PC-9 (cell line): ENCODE measurements at places on chromosomes 1 and 21.

DNA sequence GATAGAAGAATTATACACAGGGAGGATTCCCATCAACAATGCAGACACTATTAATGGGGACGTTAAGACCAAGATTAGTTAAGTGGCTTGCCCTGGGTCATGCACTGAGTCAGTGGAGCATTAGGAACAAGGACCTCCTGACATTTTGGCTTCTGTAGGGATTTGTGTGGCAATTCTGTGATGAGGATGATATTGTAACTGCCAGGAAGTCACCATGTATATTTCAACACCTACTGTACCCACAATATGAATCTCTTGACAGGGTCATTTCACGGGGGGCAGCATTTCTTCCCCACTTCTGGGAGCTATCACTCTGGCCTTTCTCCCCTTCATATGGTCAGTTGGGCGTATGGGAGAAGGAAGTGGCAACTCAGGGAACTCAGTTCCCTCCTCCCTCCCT is 134.9 kb downstream of the RUNX1 start:
- DNase-seq: no peak

- peak; percentile 19 for DNase-seq
Measured at GRCh38 chr1:236868625-236869467, 73.8 kb downstream of the MTR start.

DNA sequence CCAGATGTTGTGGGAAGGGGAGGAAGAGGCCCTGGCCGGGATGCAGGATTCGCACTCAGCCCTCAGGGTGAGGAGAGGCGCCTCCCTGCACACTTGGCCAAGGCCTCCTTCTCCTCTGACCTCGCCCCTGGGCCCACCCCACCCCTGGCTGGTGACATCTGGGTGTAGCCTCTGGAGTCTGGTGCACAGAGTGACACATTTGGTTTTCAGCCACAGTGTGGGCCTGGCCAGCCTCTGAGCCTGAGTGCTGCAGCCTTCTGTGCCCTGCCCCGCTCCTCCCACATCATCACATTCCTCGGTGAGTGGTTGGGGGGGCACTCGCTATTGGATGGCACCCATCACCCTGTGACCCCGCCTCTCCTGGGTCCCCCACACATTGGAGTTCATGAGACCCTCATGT is 45.8 kb downstream of the PRDM16 start:
- no peak for DNase-seq

DNA sequence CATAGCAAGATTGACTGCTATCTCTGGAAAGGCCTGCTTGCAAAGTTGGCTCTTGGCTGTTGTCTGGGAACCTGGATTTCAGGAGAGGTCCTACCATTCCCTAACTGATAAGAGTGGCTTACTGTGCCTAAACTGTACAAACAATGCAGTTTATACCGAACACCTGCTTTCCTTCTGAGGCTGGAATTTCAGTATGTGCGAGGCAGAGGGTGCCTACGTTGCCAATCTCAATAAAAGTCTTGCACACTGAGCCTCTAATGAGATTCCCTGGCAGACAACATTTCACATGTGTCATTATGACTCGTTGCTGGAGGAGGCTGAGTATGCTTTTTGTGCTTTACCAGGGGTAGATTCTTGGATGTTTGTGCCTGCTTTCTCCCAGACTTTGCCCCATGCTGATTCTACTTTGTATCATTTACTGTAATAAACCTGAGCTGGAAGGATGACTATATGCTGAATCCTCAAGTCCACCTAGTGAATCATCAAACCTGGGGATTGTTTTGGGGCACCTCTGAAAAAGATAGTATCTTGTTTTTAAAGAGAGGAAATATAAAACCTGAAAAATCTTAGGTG is 58.9 kb upstream of the GNG4 start:
- DNase-seq: peak; percentile 82

GRCh38 chr21:42171091-42172053 is 47.6 kb upstream of the ABCG1 start:
- DNase-seq: no peak

GRCh38 chr1:6625584-6626149 is 999 bp downstream of the THAP3 start:
- DNase-seq: no peak

DNA sequence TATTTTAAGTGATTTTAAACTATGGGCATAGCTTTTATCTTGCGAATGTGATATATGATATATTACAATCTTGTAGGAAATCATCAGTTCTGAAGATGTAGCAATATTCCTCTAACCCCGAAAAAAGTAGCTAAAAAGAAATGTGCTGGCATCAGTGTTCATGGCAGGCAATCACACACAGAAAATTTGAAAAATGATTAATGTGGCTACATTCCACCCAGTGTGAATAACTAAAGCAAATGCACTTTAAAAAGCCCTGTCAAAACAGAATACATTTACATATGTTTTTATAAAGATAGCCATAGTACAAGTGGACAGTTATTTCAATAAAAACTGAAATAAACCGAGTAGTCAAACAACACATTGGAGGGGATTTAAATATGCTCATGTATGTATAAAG is 260.2 kb downstream of the HHAT start:
- DNase-seq: no peak

- peak; percentile 14 for DNase-seq
Measured at GRCh38 chr1:173392895-173393658, 84.1 kb upstream of the PRDX6 start.

- no peak for DNase-seq
Measured at GRCh38 chr1:101119289-101119688, 93.7 kb upstream of the DPH5 start.

DNA sequence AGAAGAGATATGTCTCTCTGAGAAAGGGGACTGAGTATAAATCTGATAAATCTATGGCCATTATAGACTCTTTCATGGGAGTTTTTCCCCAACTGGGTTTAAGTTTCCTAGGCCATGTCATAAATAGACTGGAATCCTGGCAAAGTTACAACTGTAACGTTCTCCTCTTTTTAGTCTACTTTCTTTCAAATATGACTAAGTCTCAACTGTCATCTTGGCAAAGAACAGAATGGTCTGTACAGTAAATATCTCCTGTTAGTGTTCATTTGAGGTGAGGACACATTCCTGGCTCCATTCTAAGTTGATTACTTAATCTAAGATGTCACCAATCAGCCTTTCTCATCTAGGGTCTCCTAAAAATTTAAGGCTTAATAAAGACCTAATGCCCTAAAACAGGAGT is 300.5 kb downstream of the BRINP2 start:
- no peak for DNase-seq

GRCh38 chr1:20787840-20788795 is 1.0 kb upstream of the HP1BP3 start:
- DNase-seq: peak; percentile 62

DNA sequence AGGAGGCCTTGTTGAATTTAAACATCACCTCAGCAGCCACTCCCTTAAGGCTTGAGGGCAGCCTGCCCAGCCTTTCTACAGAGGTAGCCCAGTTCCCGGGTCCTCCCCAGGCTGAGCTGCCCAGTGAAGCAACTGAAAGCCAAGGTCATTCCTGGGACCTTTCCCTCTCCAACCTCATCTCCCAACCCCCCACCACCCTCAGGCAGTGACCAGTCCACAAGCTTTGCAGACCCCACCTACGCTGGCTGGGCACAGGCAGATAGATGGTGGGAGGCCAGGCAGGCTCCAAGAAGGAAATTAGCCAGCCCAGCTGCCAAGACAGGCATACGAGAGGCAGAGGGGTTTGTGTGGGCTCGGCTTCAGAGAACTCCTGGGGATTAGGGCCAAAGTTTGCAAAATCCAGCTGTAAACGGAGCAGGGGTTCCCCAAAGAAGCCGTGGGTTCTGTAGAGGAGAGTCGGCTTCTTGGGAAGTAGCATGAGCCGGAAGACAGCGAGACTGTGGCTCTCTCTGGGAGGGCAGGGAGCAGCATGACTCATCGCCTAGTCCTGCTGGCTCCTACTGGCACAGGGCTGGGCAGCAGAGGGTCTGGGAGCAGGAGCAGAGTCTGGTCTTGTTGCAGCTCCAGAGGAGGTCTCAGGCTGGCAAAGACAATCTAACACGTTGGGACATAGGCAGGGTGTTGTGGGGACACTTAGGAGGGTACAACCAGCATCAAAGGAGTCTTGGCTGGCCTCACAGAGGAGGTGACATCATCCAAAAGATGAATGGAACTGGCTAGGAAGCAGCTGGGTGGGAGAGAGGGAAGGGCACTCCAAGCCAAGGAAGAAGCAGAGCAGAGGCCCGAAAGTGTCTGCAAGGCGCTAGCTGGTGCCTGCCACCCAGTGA is 2.8 kb upstream of the ZC3H12A start:
- DNase-seq: peak; percentile 77

DNA sequence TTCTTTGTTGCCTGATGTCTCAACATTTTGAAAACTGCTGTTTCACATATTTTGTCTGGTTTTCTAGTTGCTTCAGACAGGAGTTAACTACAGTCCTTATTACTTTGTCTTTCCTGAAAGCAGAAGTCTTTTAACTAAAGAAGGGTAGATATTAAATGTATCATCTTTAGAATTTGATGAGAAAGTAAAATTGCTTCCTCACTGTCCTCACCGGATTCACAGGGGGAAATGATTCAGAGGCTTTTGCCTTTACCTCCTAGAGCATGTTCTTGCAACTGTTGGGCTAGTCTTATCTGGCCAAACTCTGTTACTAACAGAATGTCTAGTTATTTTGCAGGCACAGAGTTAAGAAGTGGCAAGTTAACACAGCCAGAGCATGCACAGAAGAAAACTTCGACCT is 107.2 kb upstream of the VAV3 start:
- DNase-seq: no peak

- no peak for DNase-seq
Measured at GRCh38 chr21:37259426-37259825, 7.7 kb downstream of the VPS26C start.

DNA sequence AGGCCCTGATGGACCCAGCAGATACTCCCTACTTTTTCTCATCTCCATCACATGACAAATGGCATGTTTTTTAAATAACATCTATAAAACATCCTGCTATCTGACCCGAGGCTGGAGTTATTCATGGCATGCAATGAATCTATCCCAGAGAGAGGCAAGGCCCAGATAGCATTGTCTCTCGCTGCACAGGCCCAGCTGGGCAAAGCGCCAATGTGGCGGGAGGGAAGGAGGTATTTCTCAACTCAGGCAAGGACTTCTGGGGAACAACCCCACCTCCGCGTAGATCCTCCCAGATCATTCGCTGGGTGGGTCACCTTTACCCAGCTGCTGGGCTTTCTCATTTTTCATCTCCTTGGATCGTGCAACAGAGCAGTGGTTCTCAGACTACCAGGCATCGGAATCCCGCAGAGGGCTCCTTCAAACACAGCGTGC is 59.8 kb downstream of the ERG start:
- no peak for DNase-seq

- peak; percentile 58 for DNase-seq
Measured at GRCh38 chr1:173477286-173478093, at the start of gene PRDX6. Gene PRDX6 (plus strand): TSS chr1:173477335. CDS start chr1:173477398, 63 bp downstream.
